ENCODE measurements at places on chromosomes 3 and 15.

GRCh38 chr3:170483485-170484262 lies 65.0 kb downstream of the CLDN11 start:
- DNase-seq: no peak

DNA sequence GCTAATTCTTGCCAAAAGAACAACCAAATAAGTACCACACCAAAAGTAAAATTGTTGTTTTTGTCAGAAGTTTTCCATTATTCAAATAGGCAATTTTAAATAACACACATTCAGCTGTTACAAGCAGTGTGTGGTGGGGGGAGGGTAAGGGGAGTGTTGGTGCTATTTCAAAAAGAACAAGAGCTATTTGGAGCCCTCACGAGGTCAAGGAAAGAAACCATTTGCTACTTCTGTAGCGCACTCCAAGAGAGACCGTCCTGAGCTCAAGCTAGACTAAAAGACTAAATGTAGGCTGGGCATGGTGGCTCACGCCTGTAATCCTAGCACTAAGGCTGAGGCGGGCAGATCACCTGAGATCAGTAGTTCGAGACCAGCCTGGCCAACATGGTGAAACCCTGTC lies 21.2 kb upstream of the IGF2BP2 start:
- DNase-seq: no peak

GRCh38 chr3:58488967-58489366 lies 2.9 kb upstream of the KCTD6 start:
- DNase-seq: no peak

GRCh38 chr3:119643528-119643927 lies 16.9 kb downstream of the POPDC2 start:
- no peak for DNase-seq

- DNase-seq: no peak
These were observed 39.2 kb upstream of the STRIT1 start for GRCh38 chr3:155332716-155333115.

DNA sequence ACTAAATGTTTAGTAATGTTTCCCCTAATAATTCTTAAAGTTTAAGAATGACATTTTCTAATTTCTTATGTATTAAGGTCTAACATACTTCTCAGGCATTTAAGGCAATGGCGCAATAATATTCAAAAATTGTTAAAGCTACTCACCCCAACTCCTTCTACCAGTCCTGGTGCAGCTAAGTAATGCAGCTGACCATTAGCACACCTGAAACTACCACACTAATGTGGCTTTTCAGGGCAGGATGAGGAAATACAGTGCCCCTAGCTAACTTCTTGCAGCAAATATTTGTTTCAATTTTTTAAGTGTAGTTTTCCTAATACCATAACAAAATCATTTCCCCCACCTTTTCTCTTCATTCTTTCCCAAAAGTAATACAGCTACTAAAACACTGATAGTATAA lies 827.7 kb downstream of the FHIT start:
- DNase-seq: no peak

GRCh38 chr3:114527036-114527644 lies 233.3 kb downstream of the TIGIT start:
- DNase-seq: no peak

DNA sequence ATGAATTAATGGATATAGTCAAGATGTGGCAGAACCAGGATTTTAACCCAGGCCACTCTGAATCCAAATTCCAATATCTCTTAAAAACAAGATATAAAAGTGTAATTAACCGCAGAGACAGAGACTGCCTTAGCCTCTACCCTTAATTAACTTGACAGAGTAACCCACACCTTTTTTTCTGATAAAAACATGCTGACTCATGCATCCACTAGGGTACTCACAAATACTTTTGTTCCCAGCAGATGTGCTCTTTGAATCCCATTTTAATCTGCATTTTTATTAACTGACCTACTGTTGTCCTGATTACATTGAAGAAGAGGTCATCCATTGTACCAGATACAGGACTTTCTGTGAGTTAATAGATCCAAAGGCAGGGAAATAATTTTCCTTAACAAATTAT lies 278.3 kb downstream of the CHL1 start:
- no peak for DNase-seq

- peak; percentile 74 for DNase-seq
These were observed at the start of gene ZKSCAN7 for GRCh38 chr3:44554626-44555592. TSS of gene ZKSCAN7 (plus strand) at chr3:44555193. CDS start at chr3:44557048, 1,855 bp downstream.

GRCh38 chr3:32734756-32735155 lies 49.8 kb downstream of the CNOT10 start:
- no peak for DNase-seq

DNA sequence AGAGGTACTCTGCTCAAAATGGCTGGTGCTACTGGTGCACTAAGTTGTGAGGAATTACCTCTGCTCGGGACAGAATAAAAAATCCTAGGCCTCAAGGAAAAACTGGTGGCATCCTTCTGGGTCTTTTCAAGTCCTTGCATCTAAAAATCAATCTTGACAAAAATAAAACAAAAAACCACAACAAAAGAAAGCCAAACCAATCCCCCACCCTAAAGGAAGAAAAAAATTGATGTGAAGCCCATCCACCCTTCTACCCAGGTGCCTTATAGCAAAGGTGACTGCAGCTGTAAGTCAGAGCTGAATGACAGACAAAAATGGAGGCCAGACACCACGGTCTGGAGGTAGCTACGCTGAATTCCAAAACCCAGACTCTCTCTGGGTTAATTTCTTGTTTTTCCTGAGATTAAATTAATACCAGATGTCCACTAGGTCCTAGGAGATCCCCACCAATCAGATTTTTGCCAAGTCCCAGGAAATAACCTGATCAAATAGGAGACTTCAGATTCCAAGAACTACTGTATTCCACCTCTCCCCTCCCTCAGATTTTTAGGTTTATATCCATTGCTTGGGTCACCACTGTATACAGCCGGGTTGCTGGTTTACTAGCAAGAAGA lies 33.5 kb downstream of the ABCC5 start:
- no peak for DNase-seq

DNA sequence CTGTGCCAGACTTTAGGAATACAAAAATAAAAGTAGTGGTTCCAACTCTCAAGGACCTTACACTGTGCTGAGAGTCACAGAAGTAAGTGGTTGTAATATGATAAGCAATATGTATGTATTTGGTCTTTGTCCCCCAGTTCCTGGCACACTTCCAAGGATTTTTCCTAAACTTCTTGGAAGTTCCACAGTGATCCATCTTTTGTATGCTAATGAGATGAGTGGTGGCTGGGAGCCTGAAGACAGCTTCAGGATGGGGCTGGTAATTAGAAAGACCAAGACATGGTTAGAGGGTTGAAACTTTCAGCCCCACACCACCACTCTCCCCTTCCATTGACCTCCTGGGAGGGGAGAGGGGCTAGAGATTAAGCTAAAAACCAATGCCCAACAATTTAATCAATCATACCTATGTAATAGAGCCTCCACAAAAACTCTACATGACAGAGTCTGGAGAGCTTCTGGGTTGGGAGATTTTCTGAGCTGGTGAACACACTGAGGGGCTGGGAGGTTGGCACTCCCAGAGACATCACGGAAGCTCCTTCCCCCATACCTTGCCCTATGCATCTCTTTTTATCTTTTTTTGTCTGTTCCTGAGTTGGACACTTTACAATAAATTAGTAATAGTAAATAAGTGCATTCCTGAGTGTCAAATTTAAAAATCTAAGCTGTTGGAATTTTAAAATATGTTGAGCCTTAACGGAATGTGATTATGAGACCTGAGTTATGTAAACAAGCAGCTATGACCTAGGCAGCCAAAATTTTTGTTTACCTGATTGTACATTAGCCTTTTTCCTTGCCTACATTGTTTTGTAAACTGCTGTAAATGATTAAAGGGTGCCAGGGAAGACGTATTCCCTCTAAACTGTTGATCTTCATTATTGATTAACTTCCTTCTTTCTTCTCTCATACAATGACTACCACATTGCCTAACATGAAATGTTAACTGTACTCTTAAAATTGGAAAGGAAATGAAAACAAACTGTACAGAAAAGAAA lies 24.3 kb downstream of the CD200R1L start:
- DNase-seq: no peak

- DNase-seq: no peak
These were observed 5.5 kb downstream of the TMEM266 start for GRCh38 chr15:76065245-76065644.

GRCh38 chr15:47383102-47383501 lies 334.2 kb upstream of the SEMA6D start:
- no peak for DNase-seq

DNA sequence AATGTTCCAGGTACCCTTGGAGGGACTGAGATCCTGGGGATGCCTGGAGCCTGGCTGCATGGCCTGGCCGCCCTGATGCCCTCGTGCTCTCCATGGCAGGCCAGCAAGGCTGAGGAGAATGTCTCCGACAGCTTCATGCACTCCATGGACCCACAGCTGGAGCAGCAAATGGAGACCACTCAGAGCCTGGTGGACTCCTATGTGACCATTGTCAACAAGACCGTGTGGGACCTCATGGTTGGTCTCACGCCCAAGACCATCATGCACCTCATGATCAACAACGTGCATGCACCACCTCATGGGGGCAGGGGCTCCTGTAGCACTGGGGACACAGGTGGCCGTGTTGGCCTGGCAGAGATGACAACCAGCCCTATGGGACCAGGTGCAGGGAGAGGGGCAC lies 19.7 kb downstream of the GOLGA6A start:
- DNase-seq: no peak

DNA sequence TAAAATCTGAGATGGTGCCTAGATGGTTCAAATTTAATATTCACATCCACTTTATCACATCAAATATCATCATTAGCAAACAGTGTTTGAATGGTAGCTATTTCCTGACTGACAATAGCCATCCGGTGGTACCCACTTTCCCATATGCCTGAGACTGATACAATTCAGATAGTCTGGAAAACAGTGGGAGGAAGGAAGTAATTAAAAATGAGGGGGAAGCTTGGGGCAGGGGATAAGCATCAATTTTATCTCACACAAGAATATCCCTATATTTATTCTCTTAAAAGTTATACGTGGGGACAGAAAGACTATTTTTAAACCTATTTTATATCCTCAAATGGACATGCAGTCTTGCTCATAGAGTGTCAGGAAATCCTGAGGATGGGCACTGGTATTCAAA lies 122.5 kb upstream of the GAP43 start:
- DNase-seq: no peak

DNA sequence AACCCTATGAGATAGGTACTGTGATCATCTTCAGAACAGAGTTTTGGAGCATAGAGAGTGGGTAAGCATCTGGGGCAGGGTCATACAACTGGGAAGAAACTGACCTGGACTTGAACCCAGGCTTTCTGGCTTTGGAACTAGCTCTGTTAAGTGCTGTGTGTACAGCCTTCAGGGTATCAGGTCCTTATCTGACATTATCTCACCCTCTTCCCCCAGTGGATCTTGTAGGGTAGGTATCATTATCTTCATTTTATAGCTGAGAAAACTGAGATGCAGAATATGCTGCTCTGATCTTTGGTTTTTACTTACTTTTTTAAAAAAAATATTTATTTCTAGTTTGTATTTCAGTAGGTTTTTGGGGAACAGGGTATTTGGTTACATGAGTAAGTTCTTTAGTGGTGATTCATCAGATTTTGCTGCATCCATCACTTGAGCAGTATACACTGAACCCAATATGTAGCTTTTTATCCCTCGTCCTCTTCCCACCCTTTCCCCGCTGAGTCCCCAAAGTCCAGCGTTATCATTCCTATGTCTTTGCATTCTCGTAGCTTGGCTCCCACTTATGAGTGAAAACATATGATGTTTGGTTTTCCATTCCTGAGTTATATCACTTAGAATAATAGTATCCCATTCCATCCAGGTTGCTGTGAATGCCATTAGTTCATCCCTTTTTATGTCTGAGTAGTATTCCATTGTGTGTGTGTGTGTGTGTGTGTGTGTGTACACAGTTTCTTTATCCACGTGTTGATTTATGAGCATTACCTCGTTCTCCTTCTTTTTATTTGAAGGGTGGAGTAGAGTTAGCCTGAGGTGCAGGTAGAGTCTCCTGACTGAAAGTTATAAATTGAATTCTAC lies 271.2 kb downstream of the PTPRG start:
- no peak for DNase-seq

DNA sequence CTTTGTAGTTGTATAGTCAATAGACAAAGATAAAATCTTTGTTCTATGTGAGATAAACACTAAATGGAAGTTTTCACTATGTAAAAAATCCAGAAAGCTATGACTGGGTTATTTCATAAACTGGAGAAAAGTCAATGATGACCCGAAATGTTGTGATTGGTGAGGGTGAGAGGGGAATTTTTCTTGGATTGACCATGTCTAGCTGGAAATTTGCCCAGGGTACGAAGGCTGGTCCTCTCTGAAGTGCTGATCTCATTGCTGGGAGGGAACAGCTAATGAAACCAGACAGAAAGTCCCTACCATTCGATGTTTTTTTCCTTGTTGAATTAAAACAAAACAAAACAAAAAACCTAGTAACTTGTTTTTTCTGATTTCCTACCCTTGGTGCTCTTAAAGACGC lies 14.3 kb downstream of the TPRG1 start:
- DNase-seq: no peak

- DNase-seq: no peak
These were observed 51.8 kb upstream of the CCDC54 start for GRCh38 chr3:107325446-107325845.

- no peak for DNase-seq
These were observed 68.3 kb downstream of the OCA2 start for GRCh38 chr15:28030801-28031200.

- no peak for DNase-seq
These were observed 440.6 kb downstream of the MCTP2 start for GRCh38 chr15:94671858-94672532.

DNA sequence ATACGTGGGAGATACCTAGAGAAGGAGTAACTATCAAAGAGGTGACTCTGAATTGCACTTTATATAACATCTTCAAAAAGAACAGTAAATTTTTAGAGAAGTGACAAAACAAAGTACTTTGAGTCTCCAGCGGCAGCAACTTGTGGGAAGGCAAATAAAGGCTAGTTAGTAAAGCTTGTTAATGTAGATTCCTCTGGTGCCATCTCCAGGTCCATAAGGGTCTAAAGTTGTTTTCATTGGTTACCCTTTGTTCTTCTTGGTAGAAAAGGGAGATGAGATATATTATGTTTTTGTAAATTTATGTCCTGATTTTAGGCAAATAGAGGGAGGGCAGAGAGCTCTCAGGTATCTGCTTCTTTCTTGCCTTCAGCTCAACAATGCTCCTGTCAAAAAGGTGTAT lies 161.6 kb downstream of the MYRIP start:
- no peak for DNase-seq

DNA sequence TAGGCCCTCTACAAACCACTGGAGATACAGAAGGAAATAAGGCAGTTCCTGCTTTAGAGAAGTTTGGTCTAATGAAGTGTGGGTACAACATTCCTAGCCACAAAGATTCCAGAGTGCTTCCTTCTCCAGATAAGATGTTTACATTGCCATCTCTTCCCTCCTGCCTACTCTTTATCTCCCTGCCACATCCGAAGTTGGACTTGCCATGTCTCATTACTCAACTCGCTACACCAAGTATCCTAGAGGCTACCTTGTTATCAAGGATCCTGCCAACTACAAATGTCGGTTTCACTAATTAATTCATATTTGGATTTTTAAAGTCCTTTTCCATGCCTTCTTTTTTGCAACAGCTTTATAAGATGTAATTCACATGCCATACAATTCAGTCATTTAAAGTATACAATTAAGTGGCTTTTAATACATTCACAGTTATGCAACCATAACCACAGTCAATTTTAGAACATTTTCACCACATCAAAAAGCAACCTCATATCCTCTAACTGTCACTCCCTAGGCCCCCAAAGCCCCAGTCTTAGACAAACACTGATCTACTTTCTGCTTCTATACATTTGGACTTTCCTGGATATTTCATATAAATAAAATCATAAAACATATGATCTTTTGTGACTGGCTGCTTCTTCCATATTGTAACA lies 53.7 kb upstream of the CSTA start:
- no peak for DNase-seq

GRCh38 chr3:130517602-130518001 lies 625 bp downstream of the COL6A6 start:
- no peak for DNase-seq

- no peak for DNase-seq
These were observed 236.0 kb downstream of the EDEM1 start for GRCh38 chr3:5423523-5423922.
